Endothelial cell of umbilical vein (primary cell): ENCODE measurements at places on chromosomes 6 and 20. TPM values are rescaled to one million over a fixed set of nuclear protein-coding genes. Genes with fewer than 3 reads are reported as not detected.

GRCh38 chr6:70130865-70131264, 172.0 kb downstream of the COL9A1 start:
- no peak for DNase-seq

DNA sequence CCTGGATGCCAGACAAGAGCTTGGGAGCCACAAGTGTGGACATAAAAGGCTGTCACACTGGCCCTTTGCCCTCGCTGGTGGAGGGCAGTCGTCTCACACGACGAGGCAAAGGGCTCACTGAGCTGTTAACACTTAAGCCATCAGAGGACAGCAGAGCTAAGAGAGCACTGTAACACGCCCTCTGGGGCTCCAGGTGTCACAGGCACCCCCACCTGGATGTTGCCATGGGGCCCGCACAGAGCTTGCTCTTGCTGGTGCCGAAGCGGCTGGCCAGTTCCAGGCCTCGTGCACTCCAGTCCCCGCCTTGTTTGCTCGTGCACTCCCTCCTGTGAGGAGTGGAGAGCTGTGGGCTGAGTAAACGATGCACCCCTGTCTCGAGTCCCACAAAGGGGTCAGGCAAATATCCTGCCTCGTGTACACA, 37.4 kb downstream of the SLC35D3 start:
- DNase-seq = no peak

GRCh38 chr6:83221889-83222479, 28.8 kb downstream of the RWDD2A start:
- peak; percentile 46 for DNase-seq

GRCh38 chr20:430091-430999, 22.2 kb downstream of the RBCK1 start:
- DNase-seq = no peak

GRCh38 chr20:56406910-56407309, 5.2 kb upstream of the CASS4 start:
- DNase-seq = no peak

- peak; percentile 95 for DNase-seq
Observed at GRCh38 chr6:26421259-26422144, 18.8 kb upstream of the BTN3A3 start.

Gene MTFR2
- polyA plus RNA-seq = 7.8 and 8.7 TPM in 2 replicates

Gene OPN5
- 0.02 TPM in 1 of 2 replicates, not detected in the other for polyA plus RNA-seq

Gene CLVS2
- not detected in 2 replicates for polyA plus RNA-seq
